Left cardiac atrium (tissue), 4 donors: ENCODE measurements at places on chromosomes 4 and X. TPM values are rescaled to one million over a fixed set of nuclear protein-coding genes. Genes with fewer than 3 reads are reported as not detected.

DNA sequence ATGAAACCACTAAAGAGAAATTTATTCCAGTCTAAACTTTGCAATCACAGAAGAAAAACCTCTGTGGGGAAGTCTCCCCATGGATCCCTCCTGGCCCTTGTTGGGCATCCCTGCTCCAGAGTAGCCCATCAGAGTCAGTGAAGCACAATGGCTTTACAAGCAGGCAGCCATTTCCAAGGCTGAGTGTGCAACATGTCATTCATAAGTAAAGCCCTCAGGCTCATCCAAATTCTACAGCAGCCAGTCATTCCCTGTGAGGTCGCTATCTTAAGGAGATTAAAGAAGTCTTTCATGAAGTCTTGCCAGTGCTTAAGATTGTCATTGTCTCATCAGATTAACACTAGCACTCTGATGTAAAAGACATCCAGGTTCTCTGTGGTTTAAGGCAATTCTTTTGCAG lies 17.0 kb upstream of the MAPK10 start:
- no peak for DNase-seq

GRCh38 chr4:65592089-65592488 lies 78.2 kb downstream of the EPHA5 start:
- no peak for DNase-seq

Gene RGN
- 13.9 TPM for total RNA-seq

Gene MAOA
- 102 TPM for total RNA-seq

GRCh38 chr4:42473071-42473684 lies 75.9 kb downstream of the SHISA3 start:
- no peak for DNase-seq
